ENCODE measurements at places on chromosomes 6 and 20. TPM values are rescaled to one million over a fixed set of nuclear protein-coding genes. Genes with fewer than 3 reads are reported as not detected.

DNA sequence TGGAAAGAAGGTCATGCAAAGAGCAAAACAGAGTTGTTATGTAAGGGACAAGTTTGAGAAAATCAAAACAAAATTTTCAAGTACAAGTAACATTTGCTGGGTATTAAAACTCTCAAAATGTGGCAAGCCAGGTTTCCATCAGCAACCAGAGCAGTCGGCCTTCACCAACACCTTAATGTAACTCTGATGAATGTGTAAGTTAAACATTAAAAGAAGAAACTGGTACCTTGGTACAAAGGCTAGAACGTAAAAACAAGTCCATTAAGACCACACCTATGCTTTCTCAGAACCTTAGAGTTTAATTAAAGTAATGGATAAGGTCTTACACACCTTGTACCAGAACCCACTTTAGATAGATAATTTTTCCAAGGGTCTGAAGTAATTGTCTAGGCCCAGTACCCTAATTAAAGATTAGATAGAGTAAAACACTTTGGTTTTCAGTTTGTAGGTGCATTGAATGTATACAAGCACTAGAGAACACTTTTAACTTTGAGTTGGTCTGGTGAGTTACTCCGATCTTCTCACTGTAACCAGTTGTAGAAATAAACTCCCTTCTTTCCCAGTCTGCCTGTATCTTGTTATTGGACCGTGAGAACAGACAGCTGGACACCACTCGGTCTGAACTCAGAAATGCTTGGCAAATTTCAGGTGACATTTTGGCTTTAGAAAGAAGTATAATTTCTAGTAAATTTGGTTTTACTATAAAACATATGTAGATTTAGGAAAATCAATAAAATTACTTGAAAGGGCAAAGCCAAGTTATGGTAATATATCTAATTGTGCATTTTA lies 319.4 kb downstream of the HTR1B start:
- no peak for DNase-seq

HTR1E gene
- not detected for total RNA-seq

- no peak for DNase-seq
Measured at GRCh38 chr6:167698540-167698939, 128.2 kb upstream of the AFDN start.

DNA sequence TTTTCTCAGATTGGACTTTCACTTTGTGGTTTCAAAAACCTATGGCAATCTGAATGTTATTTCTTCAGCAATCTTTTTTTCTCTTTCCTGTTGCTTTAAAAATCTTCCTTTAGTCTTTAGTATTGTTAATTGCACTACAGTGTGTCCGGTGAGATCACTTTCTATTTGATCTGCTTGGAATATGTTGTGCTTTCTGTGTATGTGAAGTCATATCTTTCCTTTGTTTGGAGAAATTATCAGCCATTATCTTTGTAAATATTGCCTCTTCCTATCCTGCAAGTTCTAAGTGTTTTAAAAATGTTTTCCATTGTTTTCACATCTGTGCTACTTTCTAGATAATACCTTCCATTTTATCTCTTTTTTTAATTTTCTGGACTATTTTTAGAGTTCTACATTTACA lies 171.4 kb upstream of the PRSS16 start:
- no peak for DNase-seq

GRCh38 chr6:154157082-154157481 lies 118.0 kb downstream of the OPRM1 start:
- no peak for DNase-seq

RAE1 gene
- total RNA-seq: 31.0 TPM

GRCh38 chr6:46687619-46688097 lies at the start of gene TDRD6:
TSS of gene TDRD6 (plus strand) at chr6:46687885. CDS start at chr6:46688129, 244 bp downstream.
- DNase-seq: no peak
